HCT116 (cell line): ENCODE measurements at places on chromosomes 3 and 15.

DNA sequence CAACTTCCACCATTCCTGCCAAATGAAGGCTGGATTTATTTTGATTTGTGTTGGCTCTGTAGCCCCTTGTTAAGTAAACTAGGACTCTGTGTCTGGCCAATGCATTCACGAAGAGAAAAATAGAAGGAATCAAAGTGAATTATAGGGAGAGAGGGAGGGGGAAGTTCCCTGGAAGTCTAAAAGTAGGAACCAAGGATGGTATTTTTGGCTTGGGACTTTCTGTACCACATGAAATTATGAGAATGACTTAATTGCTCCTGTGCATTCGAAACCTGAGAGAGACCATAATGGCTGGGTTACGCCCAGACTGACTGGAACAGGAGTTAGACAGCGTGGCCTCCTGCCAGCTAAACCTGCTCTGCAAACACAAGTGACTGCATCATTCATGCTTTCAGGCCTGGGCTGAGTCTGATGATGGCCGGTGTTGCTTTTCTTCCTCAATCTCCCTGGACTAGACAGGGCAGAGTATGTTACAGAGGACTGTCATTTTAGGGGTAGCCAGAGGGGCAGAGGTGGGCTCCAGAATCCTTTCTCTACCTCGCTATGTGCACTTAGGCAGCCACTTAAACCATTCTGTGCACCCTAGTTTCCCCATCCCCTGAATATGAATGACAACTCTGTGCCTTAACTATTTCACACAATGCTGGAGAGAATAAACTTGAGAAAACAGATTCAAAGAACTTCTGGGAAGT is 58.9 kb downstream of the MYO1E start:
- no peak for DNase-seq

- DNase-seq = no peak
These were observed 46.2 kb upstream of the PYDC2 start for GRCh38 chr3:191414732-191415131.

- DNase-seq = no peak
These were observed 76.1 kb downstream of the TOP2B start for GRCh38 chr3:25588441-25589103.

DNA sequence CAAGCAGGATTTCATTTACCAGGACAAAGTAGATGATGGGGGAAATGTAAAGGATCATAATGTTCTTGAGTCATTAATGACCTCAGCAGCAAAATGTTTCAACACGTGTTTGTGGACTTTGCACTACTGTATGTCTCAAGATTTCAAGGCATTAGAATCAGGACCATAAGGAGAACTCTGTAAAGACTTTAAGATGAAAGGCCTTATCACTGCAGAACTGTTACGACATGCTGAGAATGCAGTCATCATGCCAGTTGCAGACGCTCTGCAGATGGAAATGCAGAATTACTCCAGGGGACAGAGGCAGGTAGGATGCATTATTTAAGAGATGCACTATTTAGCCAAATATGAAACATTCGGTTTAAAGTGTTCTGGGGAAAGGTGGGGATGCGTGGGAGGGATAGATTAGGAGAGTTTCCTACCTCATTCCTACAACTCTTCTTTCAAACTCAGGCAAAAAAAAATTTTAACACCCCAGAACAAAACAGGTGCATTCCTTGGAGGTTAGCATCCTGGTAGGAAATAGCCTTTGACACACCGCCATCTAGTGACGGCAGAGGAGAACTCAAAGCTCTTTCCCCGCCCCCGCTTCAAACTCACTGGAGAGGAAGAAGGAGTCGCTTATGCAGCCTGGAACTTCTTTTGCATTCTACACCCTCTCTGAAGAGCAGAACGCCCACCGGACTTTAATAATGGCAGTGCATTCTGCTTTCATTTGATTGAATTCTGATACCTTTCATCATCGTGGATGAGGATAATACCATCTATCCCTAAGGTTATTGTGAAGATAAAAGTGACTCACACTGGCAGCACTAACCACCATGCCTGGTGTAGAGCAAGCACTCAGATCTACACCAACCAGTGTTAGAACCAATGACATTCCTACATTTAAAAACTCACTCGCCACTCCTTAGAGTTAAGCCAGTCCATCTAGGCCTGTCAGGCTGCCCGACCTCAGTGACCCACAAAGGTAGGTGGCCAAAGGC is 43.1 kb upstream of the TOPAZ1 start:
- peak; percentile 56 for DNase-seq

GRCh38 chr3:148964809-148965208 is 26.5 kb upstream of the GYG1 start:
- DNase-seq = no peak

DNA sequence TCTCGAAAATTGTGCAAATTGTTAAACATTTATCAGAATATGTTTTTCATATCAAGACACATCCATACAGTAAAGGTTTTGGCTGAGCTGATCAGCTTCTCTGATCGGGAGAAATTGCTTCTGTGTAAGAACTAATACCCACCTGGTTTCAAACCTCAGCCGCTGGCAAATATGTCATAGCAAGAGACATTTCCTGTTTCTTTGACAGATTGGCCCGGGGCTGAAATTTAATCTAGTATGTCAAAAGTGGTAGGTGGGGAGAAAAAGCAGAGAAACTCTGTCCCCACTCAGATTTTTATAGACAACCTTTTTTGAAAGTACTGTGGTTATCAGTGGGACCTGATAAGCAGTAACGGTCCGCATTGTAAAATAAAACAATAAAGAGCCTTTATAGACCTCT is 88.8 kb upstream of the SLC24A5 start:
- DNase-seq = no peak

DNA sequence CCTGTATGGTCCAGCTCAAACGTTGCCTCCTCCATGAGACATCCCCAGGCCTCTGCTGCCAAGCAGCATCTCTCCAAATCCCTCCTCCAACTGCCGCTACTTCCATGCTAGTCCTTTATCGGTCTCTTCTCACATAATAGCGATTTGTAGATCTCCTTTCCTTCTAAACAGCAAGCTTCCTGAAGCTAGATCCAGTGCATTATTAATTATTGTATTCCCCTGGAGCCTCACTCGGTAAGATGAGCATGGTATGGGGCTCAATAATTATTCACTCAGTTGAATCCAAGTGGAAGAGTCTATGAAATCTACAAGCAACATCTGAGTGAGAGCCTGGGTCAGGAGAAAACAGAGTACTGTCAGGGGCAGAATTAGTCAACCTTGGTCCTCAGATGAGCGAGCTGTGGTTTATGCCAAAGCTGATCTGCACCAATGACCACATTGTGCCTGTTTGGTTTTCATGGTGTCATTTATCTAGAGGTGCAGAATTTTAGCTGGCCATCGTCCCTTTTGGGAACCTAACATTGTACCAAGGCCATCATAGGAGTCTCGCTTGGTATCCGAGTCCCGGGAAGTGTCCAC is 93.8 kb upstream of the UBE2E1 start:
- DNase-seq = no peak

DNA sequence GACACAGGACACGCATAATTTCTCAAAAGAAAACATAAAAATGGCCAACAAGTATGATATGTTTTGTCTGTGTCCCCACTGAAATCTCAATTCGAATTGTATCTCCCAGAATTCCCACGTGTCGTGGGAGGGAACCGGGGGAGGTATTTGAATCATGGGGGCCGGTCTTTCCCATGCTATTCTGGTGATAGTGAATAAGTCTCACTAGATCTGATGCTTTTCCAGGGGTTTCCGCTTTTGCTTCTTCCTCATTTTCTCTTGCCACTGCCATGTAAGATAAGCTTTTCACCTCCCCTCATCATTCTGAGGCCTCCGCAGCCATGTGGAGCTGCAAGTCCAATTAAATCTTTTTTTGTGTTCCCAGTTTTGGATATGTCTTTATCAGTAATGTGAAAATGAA is 12.1 kb upstream of the POU1F1 start:
- DNase-seq = no peak

GRCh38 chr3:108091498-108092250 is 843 bp upstream of the CD47 start:
- no peak for DNase-seq

DNA sequence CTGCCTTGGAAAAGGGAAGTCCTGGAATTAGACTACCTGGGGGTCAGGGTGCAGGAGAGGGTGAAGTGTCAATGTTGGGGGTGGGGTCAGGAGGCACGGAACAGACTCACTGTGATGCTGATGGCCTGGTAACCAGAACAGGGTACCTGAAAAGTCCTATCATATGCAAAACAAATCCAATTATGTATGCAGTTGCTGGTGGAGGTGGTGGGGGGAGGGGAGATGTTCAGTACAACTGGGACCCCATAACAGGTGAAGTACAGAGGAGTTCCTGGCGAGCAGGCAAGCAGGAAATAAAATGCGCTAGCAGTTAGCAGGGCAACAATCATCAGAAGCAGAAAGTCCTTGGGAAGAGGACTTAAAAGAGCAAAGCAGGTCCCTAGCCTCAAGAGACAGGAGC is 4.2 kb upstream of the KATNBL1 start:
- DNase-seq = no peak

DNA sequence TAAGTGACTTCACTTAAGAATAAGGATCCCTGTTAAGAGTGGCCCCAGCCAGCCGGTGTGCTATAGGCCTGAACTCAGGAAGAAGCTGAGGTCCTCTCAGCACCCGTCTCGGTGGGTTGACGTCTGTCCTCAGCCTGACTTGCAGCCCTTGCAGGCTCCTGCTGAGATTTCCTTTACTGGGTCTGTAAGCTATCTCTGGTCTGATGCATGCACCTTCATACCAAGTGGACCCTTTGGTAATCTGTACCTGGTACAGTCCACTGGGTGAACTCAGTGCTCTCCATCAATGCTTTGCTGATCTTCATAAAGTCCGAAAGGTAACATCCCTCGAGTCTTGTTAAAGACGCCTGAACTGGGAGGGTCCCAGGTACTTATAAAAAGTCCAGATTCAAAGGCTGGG is 212.0 kb upstream of the PPP2R3A start:
- DNase-seq = no peak

GRCh38 chr3:114608293-114608692 is 314.5 kb downstream of the TIGIT start:
- DNase-seq = no peak

DNA sequence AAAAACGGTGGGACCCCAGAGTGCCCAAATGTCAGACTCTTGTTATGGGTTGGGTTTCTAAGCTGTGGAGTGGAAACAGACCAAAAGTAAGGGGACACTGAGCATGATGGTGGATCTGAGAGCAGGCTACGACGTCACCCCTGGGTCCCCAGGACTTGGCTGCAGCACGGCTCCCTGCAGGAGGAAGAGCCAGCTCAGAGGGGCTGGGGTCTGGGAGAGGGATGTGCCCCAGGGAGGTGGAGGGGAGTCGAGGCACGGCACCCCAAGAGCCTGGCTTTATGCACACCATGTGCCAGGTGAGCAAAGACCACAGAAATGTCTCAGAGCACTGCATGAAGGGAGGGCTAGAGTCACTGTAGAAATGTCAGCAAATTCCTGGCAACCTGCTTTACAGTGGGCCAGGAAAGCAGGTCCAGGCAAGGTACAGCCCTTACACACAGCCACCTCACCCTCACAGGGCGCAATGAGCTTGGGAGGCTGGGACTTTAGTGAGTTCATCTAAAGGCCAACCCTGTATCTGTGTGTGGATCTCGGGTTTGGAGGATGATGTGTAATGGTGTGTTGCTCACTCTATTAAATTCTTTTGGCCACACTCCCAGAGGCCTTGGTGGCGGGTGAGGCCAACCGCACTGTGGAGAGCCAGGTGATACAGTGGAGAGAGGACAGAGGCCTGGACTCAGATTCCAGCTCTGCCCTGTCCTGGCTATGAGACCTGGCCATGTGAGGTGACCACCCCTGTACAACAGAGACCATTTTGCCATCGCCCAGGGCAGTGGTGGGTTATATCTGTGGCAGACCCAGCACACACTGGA is 14.1 kb downstream of the CTSH start:
- DNase-seq = peak; percentile 57

DNA sequence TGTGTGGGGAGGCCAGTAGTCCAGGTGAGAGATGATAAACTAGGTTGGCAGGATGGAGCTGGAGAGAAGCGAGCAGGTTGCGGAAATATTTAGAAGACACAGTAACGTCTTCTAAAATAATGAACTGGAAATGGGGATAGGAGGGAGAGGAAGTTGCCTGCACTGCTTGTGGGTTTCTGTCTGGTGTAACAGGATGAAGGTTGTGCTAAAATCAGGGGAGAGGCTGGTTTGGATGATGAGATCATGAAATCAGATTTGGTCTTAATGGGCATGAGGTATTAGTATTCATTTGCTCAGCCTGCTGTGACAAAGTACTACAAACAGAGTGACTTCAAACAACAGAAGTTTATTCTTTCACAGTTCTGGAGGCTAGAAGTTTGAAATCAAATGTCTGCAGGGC is 32.1 kb upstream of the TNFAIP8L3 start:
- DNase-seq = no peak

- DNase-seq = no peak
These were observed 19.1 kb upstream of the TM4SF4 start for GRCh38 chr3:149455366-149455765.

DNA sequence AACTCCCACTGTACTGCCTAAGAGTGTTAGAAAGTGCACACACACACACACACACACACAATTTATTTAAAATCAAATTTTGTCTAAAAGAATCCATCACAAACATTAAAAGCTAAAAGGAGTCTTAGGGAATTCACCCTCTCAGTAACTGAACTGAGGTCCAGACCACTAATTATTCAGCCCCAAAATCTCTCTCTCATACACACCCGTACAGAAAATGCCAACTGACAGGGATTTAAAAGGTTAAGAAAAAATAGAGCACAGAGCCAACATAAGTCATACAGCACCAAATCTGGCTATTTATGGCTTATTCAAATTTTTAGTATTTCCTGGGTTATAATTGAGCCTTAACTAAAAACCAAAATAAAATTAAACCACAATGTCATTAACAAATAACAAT is 20.7 kb downstream of the GBE1 start:
- no peak for DNase-seq

- DNase-seq = no peak
These were observed 44.8 kb downstream of the CCR4 start for GRCh38 chr3:32996048-32996754.

DNA sequence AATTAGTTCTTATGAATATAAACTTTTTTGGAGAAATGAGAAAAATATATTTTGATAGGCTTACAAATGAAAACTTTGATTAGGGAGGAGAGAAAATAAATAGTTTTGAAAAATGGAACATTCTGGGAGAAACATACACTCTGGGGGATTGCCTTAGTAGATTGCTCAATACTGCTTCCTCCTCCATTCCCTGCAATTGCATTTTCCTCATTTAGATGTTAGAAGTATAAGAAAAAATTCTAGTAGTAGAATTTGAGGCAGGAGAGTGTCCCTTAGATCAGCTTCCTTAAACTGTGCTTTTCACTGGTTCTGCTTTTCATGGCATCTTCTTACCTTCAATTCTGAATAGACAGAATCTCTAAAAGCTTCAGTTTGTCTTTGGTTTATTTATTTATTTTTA is 46.2 kb upstream of the CTDSPL2 start:
- DNase-seq = no peak

DNA sequence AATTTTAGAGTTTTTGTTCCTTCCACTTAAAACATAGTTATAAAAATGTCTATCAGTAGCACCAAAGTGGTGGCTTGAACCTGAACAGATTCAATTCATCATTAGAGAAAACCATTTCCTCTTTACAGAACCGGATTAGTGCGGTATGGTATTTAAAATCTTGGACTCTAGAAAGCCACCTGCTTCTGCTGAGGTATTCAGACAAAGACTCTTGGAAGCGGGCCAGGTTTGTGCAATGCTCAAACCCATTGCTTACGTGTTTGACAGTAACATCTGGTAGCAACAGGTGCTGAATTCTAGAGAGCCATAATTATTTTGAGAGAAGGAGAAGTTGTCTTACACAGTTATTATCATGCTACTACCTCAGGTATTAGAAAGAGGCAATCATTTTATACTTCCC is 290.5 kb downstream of the NAALADL2 start:
- DNase-seq = no peak
